ENCODE measurements at places on chromosomes 12 and 14.

DNA sequence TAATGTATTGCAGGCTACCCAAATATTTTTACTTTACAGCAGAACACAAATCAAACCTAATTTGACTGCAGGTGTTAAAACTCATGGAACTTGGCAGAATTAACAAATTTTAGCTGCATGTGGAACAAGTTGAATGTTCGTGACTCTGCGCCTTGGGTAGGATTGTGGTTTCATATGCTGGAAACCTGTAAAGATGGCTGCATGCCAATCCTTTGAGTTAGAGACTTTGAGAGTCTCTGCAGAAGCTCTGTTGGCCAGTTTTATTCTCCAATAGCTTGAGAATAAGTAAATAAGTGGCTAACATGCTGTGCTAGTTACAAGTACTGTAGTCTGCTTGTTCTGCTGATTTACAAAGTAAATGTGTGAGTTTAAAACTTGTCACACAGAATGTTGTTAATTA, 77.8 kb downstream of the PDE6H start:
- DNase-seq, result peak; percentile 45

GRCh38 chr12:55738123-55739024, 4.5 kb upstream of the GDF11 start:
- peak; percentile 92 for DNase-seq

GRCh38 chr12:65977384-65977783, 153.1 kb downstream of the HMGA2 start:
- DNase-seq, result no peak

DNA sequence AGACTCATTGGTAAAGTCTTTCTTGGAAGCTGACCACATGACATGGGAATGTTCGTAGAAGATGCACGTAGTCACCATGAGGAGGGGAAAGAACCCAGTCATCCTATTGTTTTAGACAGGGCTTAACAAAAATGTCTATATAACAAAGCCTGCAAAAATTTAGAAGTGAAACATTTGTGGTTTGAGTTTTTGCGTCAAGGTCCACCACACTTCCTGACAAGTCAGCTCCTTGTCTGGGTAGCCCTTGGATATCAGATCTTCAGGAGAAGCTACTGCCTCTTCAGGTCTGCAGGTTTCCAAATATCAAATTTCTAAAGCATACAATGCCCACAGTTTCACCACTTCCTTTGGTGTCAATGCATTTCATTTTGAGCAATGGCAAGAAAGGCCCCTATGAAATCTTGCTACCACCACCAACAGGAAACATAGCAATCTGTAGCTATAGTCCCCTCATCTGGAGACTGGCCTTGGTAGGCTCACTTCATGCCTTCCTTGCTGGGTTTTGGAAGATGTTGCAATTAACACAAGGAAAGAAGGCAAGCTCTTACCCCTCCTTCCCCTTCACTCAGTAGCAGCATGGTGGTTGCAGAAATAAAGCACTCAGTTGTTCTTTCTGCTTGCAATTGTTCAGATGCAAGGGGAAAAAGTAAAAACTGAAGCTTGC, 235.2 kb downstream of the PCNX1 start:
- DNase-seq, result no peak

DNA sequence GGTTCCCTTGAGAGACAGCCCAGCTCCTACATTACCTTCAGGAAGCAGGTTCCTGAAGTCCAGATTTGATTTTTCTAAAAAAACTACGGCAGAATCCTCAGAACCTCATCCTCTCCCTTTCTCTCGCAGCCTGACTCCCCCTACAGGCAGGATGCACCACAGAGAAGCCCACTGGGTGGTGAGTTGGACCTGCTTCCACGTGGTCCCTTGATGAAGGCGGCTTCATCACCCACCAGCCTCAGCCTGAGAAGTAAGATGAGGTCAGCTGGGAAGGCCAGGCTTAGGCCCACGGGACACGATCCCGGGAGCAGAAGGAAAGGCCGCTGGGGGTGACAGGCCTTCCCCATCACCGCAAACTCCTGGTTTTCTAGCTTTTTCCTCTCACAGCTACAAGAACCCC, 83.0 kb downstream of the ACTN1 start:
- no peak for DNase-seq

- DNase-seq, result no peak
Measured at GRCh38 chr12:75685617-75686225, 174.3 kb upstream of the KRR1 start.

DNA sequence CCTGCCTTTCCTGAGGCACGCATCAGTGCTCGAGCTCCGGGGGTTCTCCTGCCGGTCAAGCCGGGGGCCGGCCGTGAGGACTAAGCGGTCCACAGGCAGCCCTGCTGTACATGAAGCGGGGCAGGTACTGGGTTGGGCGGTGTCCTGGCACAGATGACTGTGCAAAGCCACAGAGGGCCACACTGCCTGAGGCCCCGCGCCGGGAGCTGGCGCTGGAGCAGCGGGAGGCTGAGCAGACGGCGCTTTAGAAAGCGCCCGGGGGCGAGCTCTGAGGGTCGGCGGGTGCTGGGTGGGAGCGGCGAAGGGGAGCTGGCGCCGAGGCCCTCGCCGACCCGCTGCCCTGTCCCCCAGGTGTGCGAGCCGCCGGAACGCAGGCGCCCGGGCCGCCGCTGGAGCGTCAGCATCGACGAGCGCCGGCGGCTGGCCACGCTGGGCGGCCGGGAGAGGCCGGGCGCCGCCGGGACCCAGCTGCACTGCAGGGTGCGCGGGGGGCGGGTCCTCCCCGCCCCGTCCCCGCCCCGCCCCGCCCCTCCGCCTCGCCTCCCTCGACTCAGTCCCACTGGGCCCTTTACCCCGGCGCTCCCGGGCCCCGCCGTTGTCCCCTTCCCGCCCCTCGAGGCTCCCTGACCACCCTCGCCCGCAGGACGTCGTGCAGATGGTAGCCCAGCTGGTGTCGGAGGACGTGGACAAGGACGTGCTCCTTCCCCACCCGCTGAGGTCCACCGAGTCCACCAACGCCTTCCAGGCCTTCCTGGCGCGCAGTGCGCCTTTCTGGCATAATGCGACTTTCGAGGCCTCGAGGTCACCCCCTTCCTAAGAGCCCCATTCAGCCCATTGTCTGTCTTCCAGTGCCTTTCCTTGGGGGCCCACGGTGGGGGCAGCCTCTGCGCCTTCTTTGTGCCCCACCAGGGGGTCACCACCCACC, 8.3 kb upstream of the MTA1 start:
- no peak for DNase-seq

GRCh38 chr12:54624315-54625279, 10.1 kb downstream of the LACRT start:
- DNase-seq, result no peak

DNA sequence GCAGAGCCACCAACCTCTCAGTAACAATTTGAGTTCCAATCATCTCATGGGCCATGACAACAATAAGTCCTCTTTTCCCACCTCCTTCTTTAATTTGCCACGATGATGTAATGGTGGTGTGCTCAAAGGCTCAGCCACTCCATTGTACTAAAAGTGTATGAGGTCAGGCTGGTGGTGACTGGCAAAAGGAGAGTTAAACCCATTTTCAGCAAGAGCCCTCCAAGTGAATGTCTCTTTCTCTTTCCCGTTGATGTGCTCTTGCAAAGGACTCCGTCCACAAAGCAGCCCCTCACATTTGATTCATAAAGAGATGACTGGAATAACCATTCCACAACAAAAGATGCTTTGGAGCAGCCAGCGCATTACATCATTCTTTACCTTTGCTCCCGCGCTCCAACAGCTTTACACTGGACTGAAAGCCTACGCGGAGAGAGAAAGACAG, 41.6 kb downstream of the DUSP16 start:
- no peak for DNase-seq

DNA sequence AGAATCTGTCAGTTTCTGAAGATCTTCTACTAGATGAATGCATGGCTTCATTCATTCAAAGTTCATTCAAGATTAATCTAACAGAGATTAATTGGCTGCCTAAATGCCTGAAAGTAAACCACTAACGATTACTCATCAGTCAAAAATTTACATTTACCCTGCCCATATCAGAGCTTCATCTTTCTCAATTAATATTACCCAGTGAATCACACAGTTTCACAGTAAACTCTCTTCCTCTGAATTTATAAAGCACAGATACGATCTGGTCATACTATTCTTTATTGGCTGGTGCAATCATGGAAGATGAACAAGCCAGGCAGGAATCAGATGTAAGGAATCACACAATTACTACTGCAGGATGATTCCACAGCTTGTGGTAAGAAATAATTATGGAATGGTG, 377.7 kb downstream of the SLC16A7 start:
- no peak for DNase-seq

GRCh38 chr12:71276541-71276940, 118.7 kb upstream of the TSPAN8 start:
- no peak for DNase-seq

GRCh38 chr12:111270774-111271173, 98.1 kb downstream of the PHETA1 start:
- DNase-seq, result no peak

DNA sequence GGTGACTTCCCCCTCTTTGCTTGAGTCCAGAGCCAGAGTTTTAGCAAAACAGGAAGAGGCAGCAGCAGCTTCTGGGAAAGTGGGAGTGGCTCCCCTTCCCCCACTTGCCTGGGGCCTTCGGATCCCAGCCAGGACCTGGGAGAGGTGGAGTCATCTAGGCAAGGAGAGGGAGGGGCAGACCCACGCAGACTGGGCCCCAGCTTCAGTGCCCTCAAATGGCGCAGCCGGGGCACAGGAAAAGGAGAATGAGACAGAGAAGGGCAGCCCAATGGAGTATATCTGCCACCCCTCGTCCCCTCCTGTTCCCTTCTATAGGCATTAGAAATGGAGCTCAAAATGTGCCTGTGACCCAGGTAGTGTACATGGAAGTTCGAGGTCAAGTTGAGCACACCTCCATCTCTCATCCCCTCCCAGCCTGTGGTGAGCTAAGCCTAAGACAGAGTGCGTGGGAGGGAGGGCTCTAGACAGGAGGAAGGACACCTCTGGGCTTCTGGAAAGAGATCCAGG, 9.3 kb upstream of the HDAC7 start:
- no peak for DNase-seq

Measured in NCI-H446 (cell line).